ENCODE measurements at places on chromosomes 1 and 21. TPM values are rescaled to one million over a fixed set of nuclear protein-coding genes. Genes with fewer than 3 reads are reported as not detected.

DNA sequence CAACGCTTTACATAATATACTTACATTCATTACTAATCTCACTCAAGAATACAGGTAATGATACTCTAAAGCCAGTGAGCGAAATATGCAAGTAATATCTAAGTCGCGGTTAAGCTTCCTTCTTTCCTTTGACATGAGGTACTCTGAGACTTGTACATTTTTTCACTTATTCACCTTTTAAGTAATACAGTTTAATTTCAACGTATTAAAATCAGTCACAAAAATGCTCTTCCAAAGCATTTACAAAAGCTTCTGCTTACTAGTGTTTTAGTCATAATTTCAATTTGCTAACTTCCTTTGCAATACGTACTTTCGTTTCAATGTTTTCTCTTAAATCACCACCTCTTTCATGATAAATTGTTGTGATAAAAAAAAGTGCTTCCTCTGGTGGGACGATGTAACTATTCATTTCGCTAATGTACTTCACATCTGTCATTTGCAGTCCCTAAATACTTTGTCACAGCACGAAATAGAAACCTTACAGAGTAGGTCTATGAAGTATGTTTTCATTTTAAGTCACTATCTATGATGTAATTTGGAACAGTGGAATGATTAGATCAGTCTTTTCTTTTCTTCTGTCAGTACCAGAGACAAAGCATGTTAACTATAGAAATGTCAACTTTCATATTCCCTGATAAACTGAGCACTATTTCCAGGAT lies 34.0 kb upstream of the ADGRL4 start:
- peaks cover 9% of the 10 kb centered on the region for H3K4me1 ChIP-seq
- H3K27ac ChIP-seq: no peak overlapping the region
- no peak for DNase-seq

- DNase-seq: no peak
- no peaks in the 10 kb centered on the region for H3K27me3 ChIP-seq
- H3K36me3 ChIP-seq: peaks cover 4% of the 10 kb centered on the region
- peak overlapping the region; percentile 99 for H3K27ac ChIP-seq
Measured at GRCh38 chr1:182029002-182029378, 32.5 kb downstream of the ZNF648 start.

The ATP6V0B gene
- total RNA-seq: 55.8 TPM

DNA sequence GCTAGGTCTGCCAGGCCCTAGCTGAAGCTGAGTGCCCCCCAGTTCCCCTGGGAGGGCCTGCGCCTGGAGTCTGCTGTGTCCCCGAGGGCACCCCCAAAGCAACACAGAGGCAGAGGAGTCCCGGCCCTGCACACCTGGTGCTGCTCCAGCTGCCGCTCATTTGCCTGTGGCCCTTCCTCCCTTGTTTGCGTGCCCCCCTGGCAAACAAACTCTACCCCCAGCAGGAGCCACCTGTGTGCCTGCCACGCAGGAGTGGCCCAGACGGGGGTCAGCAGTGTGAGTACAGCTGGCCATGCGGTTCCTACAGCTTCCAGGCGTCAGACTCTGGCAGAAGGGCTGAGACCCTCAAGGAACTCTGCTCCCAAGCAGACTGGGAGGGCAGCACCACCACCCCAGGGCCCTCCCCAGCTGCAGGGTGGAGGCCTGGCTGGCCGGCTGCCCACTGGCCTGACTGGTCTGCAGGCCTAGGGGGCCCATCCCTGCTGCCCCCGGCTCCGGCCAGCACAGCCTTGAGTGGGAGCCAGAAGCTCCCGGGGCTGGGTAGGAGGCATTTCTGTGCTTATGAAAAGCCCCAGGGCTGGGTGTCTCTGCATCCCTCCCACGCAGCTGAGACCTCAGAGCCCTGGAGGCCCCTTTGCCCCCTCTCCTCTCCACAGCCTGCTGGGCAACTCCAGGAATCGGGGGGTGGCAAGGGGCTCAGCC lies 563 bp upstream of the TAS1R3 start:
- no peak overlapping the region for H3K4me3 ChIP-seq
- no peaks in the 10 kb centered on the region for H3K27me3 ChIP-seq
- DNase-seq: no peak
- H3K4me1 ChIP-seq: peaks cover 11% of the 10 kb centered on the region
- peaks cover 3% of the 10 kb centered on the region for H3K36me3 ChIP-seq

DNA sequence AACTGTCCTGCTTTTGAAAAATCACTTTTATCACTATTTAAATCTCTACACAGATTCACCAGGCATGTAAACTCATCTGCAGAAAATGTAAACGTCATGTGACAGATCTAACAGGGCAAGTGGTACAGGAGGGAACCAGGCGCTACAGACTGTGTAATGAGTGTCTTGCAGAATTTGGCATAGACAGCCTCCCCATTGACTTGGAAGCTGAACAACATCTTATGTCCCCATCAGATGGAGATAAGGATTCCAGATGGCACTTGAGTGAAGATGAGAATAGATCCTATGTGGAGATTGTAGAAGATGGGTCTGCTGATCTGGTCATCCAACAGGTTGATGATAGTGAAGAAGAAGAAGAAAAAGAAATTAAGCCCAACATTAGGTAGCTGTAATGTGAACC lies 50.3 kb downstream of the ZBTB8OS start:
- H3K36me3 ChIP-seq: no peaks in the 10 kb centered on the region
- H3K4me3 ChIP-seq: no peak overlapping the region
- DNase-seq: no peak

- no peaks in the 10 kb centered on the region for H3K27me3 ChIP-seq
- peak; percentile 40 for DNase-seq
- peak overlapping the region; percentile 99 for H3K4me3 ChIP-seq
Measured at GRCh38 chr1:36150296-36151133, 1.2 kb upstream of the TRAPPC3 start.

DNA sequence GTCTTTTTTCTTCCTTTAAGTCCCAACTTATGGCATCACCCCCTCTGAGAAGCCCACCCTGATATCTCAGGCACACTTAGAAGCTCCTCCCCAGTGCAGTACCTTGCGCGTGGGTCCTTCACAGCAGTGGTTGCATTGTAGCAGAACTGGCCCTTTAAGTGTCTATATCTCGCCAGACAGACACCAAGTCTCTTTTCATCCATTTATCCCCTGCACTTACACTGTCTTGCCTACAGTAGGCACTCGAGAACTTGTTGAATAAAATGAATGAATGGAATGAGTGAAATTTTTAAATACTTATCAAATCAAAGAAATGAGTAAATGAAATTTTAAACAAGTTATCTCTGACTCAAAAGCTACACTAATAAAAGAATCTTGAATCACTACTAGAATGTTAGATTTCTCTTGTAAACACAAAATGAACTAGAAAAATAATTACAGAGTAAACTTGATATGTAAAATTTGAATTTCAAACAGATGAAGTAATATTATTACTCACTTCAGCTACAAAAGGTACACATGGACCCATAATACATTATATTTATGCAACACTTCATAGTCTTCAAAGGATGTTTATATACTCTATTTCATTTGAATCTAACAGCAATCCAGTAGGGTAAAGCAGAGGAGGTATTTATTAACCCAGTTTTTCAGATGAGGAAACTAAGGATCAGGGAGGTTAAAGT lies 54.7 kb upstream of the MAN1A2 start:
- H3K27ac ChIP-seq: no peak overlapping the region
- H3K27me3 ChIP-seq: peaks cover 4% of the 10 kb centered on the region
- H3K4me1 ChIP-seq: no peaks in the 10 kb centered on the region
- DNase-seq: peak; percentile 7
- H3K4me3 ChIP-seq: no peak overlapping the region

GRCh38 chr1:116476321-116476720 lies 94.5 kb downstream of the CD58 start:
- H3K27ac ChIP-seq: no peak overlapping the region
- H3K4me1 ChIP-seq: no peaks in the 10 kb centered on the region
- no peaks in the 10 kb centered on the region for H3K27me3 ChIP-seq
- DNase-seq: no peak
- H3K36me3 ChIP-seq: no peaks in the 10 kb centered on the region
- no peak overlapping the region for H3K4me3 ChIP-seq

DNA sequence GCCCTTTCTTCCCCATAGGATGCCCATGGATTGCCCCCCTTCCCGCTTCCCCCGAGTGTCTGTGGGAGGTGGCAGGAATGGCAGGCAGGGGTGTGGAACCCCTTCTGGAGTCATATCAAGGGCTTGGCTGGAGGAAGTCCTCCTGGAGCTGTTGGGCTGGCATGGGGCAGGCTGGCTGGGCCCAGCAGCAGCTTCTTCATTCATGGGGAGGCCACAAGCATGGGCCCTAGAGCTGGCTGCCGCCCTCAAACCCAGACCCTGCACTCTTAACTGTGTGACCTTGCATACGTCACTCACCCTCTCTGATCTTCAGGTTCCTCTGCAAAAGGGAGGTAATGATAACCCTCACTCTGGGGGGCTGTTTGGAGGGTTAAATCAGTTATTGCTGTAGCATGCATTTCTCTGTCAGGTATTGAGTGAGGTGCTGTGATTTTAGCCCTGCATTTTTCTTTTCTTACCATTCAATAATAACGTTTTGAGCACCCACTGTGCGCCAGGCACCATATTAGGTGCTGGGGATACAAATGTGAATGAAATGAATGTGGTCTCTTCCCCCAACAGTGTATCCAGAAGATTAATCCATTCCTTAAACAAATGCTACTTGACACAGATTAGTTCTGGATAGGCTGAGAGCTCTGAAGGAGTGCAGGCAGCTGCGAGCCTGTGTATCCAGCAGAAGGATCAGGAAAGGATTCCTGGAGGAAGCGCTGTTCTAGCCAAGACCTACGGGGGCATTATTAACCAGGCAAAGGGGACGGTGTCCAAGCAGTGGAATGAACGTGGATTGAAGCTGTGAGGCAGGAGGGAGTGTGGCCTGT lies 9.3 kb downstream of the PCSK9 start:
- no peaks in the 10 kb centered on the region for H3K4me1 ChIP-seq
- peaks cover 1% of the 10 kb centered on the region for H3K27me3 ChIP-seq

DNA sequence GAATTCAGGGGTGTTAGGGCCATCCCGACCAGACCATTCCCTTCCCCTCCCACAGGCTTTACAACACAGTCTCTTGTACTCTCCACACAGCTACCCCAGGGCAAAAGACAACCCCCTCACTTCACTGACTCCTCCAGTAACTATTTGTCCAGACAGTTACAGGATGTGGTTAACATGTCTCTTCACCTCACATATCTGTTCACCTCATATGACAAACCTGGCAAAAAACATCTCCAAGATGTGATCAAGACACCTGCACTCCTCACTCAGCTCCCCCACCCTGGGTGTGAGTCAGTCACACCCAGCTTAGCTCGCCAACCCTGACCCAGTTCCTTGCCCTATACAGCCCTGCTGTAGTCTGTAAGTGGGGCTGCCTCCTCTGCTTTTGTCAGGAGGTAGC lies 490.5 kb upstream of the CHRM3 start:
- no peak for DNase-seq
- no peaks in the 10 kb centered on the region for H3K27me3 ChIP-seq
- no peaks in the 10 kb centered on the region for H3K4me1 ChIP-seq

DNA sequence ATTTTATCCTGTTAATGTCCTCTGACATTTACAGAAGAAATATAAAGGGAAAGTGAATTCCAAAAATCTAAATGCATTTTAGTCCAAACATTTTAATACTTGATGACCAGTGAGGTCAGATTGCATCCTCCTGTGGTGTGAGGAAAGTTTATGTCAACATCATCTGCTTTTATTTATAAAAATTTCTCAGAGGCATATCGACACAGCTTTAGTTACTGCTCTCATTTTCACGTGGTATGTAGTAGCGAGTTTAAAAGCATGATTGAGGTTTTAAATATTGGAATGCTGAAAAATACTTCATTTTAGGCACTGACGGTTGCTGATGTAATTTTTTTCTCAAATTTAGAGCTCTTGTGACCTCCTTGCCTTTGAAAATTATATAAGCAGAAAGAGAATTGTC lies 234.8 kb downstream of the HMCN1 start:
- H3K27me3 ChIP-seq: no peaks in the 10 kb centered on the region
- no peak overlapping the region for H3K27ac ChIP-seq
- H3K36me3 ChIP-seq: no peaks in the 10 kb centered on the region
- H3K4me1 ChIP-seq: no peaks in the 10 kb centered on the region

- no peaks in the 10 kb centered on the region for H3K27me3 ChIP-seq
- no peak overlapping the region for H3K27ac ChIP-seq
- no peaks in the 10 kb centered on the region for H3K4me1 ChIP-seq
- H3K36me3 ChIP-seq: no peaks in the 10 kb centered on the region
- no peak overlapping the region for H3K4me3 ChIP-seq
Measured at GRCh38 chr1:46030876-46031660, 101.4 kb downstream of the PIK3R3 start.

All from naive thymus-derived CD8-positive, alpha-beta T cell (primary cell).